Fibroblast of skin of left biceps (primary cell): ENCODE measurements at places on chromosomes 16 and 17.

DNA sequence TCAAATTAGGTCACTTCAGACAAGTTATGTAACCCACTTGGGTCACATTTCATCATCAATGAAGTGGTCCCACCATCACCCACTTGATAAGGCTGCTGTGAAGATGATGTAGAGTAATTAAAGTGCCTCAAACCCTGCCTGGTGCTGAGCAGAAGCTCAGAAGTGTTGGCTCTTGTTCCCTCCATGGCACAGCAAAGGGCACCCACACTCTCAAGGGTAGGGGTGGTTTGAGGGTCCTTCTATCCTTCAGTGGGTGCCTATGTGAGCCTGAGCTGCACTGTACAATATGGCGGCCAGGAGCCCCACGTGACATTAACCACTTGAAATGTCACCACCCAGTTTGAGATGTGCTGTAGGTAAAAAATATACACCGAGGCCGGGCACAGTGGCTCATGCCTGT lies 71.5 kb downstream of the CYTH1 start:
- no peak for DNase-seq

DNA sequence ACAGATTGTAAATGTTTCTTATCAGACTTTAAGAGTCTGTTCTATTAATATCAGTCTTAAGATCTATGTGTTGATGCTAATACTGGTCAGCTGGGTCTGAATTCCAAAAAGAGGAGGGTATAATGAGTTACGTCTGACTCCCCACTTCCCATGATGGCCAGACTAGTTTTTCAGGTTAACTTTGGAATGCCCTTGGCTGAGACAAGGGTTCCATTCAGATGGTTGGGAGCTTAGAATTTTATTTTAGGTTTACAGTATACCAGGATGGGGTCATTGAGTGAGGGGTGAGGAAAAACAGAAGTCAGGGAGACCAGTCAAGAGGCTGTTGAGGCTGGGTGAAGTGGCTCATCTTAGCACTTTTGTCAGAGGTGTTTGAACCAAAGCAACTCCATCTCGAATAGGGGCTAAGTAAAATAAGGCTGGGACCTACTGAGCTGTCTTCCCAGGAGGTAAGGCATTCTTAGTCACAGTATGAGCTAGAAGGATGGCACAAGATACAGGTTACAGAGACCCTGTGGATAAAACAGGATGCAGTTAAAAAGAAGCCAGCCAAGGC lies 2.9 kb upstream of the TMEM231 start:
- no peak for DNase-seq

DNA sequence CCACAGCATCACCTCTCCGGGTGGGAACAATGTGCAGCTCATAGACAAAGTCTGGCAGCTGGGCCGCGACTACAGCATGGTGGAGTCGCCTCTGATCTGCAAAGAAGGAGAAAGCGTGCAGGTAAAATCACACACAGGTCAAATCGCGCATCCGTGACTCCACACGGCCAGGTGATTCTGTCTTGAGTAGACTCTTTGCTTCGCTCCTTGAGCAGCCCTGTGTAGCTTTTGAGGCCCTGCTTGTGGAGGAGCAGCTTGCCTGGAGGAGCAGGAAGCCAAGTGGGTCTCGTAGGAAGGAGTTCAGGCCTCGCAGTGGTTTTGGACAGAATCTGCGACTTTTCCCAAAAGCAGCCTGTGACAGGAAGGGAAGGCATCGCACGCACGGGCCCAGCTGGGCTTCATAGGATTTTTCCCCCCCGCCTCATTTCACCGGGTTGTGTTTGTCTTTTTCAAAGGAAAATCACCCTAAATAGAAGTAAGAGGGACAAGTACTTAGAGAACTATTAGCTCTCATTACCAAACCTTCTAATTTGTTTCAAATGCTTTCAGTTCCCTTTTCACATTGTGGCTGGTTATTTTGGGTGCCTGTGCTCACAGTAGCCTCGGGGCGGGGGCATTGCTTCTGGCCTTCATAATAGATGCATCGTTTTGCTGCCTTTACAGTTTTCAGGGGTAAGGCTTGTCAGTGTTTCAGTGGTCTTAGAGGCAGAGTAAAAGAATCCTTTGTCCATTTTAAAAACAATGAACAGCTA lies 71.5 kb downstream of the SEC14L1 start:
- DNase-seq = no peak

DNA sequence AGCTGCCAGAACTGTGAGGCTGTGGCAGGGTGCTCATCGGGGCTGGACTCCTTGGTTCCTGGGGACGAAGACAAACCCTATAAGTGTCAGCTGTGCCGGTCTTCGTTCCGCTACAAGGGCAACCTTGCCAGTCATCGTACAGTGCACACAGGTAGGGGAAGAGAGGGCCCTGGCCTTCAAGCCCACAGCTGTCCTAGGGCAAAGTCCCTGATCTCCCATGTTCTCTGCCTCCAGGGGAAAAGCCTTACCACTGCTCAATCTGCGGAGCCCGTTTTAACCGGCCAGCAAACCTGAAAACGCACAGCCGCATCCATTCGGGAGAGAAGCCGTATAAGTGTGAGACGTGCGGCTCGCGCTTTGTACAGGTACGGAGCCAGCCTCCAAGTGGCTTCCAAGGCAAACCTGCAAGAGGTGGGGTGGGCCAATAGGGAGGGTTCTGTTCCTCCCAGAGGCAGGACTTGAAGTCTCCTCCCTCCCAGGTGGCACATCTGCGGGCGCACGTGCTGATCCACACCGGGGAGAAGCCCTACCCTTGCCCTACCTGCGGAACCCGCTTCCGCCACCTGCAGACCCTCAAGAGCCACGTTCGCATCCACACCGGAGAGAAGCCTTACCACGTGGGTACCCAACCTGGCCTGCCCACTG lies 3.7 kb downstream of the BCL6B start:
- no peak for DNase-seq

GRCh38 chr16:27671410-27671809 lies 121.5 kb downstream of the KATNIP start:
- no peak for DNase-seq

DNA sequence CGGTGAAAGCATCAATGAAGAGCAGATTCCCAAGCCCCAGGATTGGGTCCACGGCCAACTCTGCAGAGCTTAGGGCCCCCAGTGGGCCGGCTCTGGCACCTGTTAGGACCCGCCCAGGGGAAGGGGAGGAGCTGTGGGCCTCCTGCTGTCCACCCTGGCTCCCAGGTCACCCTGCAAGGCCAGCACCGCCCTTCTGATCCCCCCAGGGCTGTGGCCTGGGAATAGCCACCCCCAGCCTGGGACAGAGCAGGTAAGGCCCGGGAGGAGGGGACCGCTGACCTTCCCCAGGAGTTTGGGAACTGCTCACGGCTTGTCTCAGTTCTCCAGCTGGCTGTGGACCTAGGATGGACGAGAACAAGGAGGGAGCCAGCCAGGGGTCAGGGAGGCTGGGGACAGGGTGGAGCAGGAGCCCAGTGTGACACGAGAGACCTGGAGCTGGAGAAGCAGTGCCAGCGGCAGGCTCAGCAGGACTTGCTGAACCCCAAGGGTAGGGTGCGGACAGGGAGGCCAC lies 39.3 kb upstream of the SLC38A10 start:
- no peak for DNase-seq

DNA sequence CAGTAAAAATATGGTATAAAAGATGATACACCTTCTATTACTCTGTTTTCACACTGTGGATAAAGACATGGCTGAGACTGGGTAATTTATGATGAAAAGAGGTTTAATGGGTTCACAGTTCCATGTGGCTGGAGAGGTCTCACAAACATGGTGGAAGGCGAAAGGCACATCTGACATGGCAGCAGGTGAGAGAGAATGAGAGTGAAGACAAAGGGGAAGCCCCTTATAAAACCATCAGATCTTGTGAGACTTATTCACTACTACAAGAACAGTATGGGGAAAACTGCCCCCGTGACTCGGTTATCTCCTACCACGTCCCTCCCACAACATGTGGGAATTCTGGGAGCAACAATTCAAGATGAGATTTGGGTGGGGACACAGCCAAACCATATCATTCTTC lies 45.6 kb downstream of the TBC1D26 start:
- DNase-seq = no peak

- DNase-seq = no peak
Measured at GRCh38 chr16:49757559-49758069, 98.3 kb downstream of the ZNF423 start.

DNA sequence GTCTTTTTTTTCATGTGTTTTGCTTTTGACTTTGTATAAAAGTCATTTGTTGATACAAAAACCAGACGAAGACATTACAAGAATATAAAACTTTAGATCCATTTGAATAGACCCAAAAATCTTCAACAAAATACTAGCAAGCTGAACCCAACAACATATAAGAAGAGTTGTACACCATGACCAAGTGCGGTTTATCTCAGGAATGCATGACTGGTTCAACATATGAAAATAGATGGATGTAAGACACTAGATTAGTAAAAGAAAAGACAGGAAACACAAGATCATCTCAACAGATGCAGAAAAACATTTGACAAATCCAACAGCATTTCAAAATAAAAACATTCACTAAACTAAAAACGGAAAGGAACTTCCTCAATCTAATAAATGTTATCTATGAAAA lies 69.0 kb downstream of the TBC1D16 start:
- no peak for DNase-seq

GRCh38 chr16:84833542-84834402 lies 14.0 kb downstream of the CRISPLD2 start:
- DNase-seq = no peak

DNA sequence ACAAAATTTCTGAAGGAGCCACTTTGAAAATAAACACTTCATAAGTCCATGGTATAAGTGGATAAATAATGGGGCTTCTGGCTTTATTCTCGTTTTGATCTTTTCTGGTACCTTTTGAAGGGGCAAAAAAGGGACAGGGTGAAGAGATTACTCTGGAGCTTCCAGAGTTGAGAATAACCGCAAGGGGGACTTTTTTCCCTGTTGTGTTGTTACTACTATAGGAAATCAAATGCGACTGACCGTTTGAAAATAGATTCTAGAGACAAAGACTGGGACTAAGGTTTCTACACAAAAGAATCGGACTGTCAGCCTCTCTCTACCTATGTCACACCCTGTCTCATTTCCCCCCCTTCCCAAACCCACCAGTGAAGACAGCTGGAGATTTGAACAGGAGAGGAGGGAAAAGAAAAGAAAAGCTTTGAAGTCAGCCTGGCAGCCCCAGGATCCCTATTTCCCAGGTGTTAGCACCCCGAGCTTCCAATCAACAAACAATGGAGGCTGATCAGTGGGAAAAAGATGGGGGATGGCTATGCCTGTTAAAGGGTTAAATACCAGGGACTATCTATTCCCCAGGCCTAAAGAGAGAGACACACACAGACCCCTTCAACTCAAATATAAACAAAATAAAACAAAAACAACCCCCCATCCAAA lies 8.4 kb downstream of the HOXB4 start:
- DNase-seq = no peak

GRCh38 chr16:2811703-2812471 lies 5.2 kb upstream of the PRSS21 start:
- no peak for DNase-seq

- no peak for DNase-seq
Measured at GRCh38 chr17:66952681-66953629, 11.6 kb upstream of the CACNG4 start.

GRCh38 chr16:82835487-82836155 lies 208.9 kb downstream of the CDH13 start:
- DNase-seq = no peak

DNA sequence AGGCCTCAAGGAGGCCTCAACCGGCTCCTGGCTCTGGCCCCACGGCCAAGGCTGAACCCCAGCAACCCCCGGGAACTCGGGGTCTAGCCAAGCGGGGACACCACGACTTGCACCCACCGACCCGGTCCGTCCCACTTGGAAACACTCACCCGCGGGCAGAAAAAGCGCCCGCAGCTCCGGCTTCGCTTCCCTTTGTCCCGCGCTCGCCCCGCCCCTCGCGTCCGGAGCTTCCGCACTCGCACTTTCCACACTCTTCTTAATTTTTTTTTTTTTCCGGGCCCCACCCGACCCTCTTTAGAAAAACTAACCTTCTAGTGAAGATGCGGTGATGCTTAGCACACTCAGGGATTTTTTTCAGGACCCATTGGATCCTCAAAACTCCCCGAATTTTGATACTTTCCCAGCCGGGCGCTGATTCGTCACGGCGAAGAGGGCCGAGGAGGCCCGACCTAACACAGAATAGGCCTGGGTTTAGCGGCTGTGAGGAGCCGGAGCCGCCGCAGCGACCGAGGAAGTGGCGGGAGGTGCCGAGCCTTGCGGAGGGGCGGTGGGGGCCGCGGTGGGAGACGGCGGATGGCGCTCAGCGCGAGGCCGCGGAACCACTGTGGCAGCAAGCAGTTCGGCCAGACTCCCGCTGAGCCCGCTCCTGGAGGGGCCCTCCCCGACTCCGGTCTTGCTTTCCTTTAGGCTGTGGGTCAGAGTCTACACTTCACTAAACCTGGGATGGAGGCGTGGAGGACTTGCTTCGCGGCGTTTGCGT lies at the start of gene SMARCE1:
Gene SMARCE1 (minus strand): TSS at position 195 of the 760 bp plus-strand sequence. CDS start 2,016 bp downstream, outside the sequence.
- peak; percentile 56 for DNase-seq

DNA sequence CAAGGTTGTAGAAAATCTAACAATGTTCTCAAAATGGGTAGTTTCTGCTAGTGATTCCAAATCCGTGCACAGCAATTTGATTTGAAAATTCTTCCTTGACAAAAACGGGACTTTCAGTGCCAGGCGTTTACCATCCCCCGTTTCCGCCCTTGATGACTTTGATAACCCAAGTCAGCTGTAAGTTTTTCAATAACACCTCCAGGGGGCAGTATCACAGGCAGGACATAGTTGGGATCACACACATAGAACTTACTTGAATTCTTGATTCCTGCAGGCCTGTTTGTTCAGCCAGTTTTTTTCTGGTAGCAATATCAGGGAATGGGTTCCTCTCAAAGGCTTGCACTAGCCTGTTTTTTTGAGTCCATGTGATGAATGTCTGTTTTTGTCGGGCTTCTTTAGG lies 5.6 kb downstream of the DUXB start:
- no peak for DNase-seq

DNA sequence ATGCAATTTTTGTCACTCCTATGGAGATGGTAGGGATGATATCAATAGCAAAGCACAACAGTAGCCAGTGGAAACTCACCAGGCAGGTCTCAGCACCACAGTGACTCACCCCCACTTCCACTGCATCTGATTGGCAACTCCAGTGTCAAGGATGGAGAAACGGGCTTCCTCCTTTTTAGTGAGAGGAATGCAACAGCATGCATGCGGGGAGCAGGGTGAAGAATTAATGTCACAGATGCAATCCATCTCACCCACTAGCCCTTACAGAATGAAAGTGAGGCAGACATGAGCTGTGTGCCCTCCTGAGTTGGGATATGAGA lies 467.0 kb upstream of the C16orf82 start:
- no peak for DNase-seq

GRCh38 chr16:3171855-3172593 lies 16.0 kb upstream of the OR1F1 start:
- DNase-seq = no peak
